ENCODE measurements at places on chromosomes 1 and 21.

DNA sequence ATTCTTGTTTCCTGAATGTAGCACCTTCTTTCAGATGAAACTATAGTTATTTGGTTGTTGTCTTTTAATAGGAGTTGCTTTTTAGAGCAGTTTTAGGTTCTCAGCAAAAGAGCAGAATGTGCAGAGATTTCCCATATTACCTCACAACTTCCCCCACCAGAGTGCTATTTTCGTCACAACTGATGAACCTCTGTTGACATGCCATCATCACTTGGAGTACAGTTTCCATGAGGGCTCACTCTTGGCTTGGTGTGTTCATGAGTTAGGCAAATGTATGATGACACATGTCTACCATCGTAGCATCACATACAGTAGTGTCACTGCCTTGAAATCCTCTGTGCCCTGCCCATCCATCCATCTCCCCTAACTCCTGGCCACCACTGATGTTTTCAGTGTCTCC, 3.7 kb downstream of the IBA57 start:
- DNase-seq = no peak

DNA sequence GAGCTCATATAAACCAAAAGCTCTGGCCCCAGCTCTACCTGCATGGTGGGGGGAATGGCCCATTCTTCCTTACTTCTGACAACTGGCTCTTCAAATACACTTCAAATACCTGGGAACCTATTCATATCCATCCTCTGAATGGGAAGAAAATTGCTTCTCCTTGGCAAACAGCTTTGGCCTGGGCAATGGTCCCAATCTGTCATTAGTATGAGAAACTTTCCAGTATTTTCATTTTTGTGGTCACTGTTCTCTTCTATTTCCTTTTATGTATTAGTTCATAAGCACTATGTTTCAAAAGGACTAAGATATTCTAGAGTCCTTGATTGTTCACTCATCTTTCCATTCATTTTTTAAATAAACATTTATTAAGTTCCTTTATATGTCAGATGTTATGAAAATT, 5.2 kb upstream of the HSD3B2 start:
- no peak for DNase-seq

GRCh38 chr1:68363339-68363738, 86.4 kb downstream of the RPE65 start:
- DNase-seq = no peak

- DNase-seq = no peak
Observed at GRCh38 chr1:12620488-12620865, 2.5 kb upstream of the DHRS3 start.

DNA sequence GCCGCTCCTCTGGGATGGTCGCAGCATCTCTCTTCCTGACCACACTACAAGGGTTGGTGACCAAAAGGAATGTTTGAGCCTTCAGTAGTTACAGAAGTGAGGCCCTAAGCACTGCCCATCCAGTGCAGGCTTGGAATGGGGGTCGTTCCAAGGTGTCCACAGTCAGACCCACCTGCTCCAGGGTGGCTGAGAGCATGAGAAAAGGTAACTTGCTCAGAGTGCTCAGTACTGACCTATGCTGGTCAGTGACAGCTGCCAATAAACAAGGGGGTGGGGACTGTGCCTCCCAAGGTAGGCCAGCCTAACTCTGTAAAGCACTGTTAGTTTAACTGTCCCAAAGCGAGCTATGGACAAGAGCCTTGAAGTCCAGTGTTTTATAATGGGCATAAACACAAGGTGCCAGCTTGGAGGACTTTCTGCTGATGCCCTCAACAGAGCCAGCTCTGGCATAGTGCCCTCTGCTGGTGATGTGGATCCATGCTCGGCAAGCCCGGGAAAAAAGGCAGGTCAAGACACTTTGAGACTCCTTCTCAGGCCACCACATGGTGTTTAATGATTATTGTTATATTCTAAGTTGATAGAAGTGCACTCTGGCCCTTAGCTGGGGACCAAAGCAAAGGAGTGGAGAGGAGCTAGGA, 78.1 kb upstream of the DNAH14 start:
- no peak for DNase-seq

- no peak for DNase-seq
Observed at GRCh38 chr1:67323087-67323486, 15.4 kb downstream of the IL12RB2 start.

DNA sequence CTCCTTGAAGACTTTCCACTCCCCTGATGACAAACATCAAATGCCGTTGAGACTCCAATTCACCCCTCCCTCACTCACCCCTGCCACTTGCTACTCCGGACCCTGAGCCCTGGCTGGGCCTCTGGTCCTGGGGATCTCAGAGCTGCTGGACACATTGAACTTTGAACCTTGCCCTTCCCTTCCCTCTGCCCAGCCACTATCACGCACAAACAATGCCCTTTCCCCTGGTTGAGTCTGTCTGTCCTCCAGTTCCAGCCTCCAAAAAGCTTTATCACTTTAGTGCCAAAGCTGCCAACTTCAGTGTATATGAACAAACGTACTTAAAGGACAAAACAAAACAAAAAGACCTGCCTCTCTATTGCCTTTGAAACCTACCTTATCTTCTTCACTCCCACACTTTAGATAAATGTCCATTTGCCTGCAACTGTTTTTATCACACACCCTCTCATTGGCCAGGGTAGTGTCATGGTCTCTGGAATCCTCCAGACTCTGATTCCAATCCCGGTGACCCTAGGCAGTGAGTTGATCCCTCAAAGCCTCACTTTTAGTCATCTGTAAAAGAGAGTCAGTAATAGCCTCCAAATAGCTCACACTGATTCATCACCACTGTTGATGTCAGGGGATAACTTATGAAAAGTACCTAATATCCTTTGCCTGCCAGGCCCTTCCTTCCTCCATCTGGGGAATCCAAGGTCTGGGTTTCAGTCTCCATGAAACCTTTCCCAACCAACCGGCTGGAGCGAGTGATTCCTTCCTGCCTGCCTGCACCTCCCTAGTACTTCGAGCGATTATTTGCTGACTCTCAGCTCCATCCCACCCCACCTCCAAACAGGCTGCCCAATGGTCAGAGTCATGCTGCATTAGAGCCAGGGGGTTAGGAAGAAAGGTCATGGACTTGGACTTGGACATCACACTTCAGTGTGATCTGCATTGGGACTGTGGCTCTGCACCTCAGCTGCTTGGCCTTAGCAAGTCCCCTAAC, 15.9 kb upstream of the SPOCD1 start:
- no peak for DNase-seq

GRCh38 chr1:85454214-85454613, 10.7 kb downstream of the DDAH1 start:
- DNase-seq = no peak

- no peak for DNase-seq
Observed at GRCh38 chr1:219520241-219520640, 92.7 kb downstream of the ZC3H11B start.

- no peak for DNase-seq
Observed at GRCh38 chr1:219792337-219793021, 135.9 kb downstream of the SLC30A10 start.

GRCh38 chr1:17833661-17834501, 78.7 kb downstream of the ACTL8 start:
- no peak for DNase-seq

GRCh38 chr21:40507978-40508377, 339.0 kb downstream of the DSCAM start:
- no peak for DNase-seq

- DNase-seq = no peak
Observed at GRCh38 chr21:36388096-36388495, 2.9 kb downstream of the CHAF1B start.

- DNase-seq = no peak
Observed at GRCh38 chr1:75136921-75137641, 2.9 kb downstream of the LHX8 start.

DNA sequence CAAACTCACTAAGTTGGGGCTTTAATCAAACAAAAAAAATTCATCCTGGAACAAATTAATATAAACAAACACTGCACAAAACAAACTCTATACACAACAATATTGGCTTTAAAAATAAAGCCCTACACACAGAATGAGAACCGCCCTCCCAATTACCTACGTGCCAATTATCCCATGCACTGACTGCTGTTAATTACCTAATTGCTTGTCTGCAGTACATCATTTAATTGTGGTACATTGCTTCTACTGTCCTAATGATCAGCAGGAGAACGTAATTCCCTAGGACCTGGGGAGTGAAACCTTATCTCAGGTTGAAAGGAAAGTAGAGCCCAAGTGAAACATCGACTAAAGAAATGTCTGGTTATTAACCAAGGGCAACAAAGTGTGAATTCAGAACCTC, 364.5 kb downstream of the KCNH1 start:
- no peak for DNase-seq

DNA sequence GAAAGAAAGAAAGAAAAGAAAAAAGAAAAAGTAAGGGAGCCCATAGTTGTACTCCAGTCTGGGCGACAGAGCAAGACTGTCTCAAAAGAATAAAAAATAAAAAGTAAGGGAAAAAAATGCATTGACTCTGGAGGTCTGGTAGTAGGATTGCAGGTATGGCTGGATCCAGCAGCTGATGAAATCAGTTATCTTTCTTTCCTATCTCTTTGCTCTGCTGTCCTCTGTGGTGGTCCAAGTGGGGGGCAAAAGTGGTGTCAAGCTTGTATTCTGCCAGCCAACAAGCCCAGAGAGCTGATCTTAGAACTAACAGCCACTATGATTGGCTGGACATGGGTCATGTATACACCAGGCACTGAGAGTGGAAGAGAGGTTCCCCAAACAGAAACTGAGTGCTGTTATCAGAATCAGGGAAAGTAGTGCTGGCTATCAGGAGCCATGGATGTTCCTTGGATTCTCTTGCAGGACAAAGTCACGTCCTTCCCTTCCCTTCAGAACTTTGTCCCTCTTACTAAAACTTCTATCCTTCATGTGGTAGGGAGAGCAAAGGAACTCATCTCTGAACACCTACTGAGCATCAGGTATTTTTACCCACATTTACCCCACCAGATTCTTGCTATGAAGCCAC, 3.5 kb upstream of the FBLIM1 start:
- DNase-seq = no peak

GRCh38 chr1:210747890-210748289, 386.1 kb downstream of the KCNH1 start:
- DNase-seq = peak; percentile 23

DNA sequence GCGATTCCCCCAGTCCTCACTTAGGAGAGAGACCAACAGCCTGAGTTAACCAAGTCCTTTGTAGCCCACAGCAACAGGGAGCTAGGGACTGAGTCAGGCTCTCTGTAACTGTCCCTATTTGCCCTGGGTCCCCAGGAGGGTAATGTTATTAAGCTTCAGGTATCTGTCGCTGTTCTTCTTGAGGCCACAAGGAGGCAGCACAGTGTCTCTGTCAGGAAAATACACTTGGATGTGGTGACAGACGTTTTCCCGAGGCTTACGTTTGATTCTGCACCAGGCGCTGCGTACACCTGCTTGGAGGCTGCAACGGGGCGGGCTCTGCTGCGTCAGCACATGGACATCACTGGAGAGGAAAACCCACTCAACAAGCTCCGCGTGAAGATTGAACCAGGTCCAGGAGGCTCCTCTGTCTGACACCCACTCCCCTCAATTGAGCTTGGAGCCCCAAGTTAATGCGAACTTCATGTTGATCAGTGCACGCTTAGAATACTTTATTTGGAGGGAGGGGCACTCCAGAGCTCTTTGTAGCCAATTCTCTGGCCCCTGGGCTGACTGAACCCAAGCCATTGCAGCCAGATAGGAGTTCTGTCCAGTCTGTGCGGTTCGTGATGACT, 10.7 kb upstream of the ELF3 start:
- DNase-seq = peak; percentile 19

GRCh38 chr1:111878091-111878490, 111.4 kb downstream of the KCND3 start:
- DNase-seq = no peak

DNA sequence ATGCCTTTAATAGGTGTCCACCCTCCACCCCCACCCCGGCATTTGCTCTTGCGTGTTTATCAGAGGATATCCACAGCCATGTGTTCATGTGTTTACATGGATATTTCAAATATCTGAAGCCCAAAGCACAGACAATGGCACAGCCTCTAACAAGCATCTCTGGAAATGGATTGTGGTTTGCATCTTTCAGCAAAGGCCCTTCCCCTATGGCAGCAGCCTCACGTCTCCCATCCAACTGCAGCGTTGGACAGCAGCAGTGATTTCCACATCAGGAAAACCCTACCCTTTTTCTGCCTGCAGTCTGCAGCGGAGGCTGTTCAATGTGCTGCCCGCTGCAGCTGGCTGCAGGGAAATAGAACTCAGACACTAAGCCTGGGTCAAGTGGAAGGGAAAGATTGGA, 1.6 kb downstream of the RASSF5 start:
- peak; percentile 27 for DNase-seq

- DNase-seq = no peak
Observed at GRCh38 chr1:229643996-229644745, 18.1 kb downstream of the URB2 start.

GRCh38 chr1:231385416-231385748, 36.7 kb downstream of the EGLN1 start:
- DNase-seq = no peak

DNA sequence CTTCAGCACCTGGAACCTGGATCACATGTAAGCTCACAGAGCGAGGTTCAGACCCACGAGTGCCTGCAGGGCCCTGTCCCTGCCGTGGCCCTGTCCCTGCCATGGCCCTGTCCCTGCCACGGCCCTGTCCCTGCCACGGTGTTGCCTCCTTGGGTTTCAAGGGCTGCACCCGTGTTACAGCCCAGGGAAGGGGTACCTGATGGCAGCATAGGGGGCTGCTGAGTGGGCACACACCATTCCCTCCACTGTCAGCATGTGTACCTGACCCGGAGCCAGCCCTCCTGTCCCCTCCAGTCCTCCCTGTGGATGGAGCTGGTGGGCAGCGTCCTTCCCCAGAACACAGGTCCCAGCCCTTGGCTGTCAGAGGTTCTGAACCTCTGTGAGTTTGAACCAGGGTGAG, 15.3 kb downstream of the DFFB start:
- DNase-seq = no peak

DNA sequence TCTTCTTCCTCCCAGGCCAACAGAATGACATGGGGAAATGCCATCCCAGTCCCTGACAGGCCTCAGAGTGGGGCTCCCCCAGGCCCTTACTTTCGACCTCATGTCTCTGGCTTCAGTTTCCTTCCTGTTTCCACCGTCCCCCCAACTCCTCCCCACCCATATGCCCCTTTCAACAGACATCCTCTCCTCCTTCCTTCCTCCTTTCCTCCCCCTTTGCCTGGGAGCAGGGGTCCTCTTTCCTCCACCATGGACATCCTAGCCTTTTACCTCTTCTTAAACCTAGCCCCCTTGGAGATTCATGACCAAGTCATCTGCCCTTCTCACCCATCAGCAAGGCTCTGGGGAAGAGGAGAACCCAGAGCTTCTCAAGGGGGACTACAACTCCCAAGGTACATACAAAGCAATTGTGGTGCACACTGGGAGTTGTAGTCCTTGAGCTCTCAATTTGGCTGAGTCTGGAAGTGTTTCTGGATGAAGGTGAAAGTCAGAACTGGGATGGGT, 4.0 kb downstream of the ZBTB7B start:
- DNase-seq = no peak

- DNase-seq = no peak
Observed at GRCh38 chr1:206814716-206815341, 42.5 kb upstream of the IL10 start.
